ENCODE measurements at places on chromosomes 11 and 22. TPM values are rescaled to one million over a fixed set of nuclear protein-coding genes. Genes with fewer than 3 reads are reported as not detected.

- no peak for DNase-seq
Measured at GRCh38 chr22:49097171-49097925, 730.3 kb downstream of the BRD1 start.

LMO2 gene
- total RNA-seq = 56.4 TPM

LBHD1 gene
- total RNA-seq = 11.1 TPM

GRIA4 gene
- total RNA-seq = not detected

DNA sequence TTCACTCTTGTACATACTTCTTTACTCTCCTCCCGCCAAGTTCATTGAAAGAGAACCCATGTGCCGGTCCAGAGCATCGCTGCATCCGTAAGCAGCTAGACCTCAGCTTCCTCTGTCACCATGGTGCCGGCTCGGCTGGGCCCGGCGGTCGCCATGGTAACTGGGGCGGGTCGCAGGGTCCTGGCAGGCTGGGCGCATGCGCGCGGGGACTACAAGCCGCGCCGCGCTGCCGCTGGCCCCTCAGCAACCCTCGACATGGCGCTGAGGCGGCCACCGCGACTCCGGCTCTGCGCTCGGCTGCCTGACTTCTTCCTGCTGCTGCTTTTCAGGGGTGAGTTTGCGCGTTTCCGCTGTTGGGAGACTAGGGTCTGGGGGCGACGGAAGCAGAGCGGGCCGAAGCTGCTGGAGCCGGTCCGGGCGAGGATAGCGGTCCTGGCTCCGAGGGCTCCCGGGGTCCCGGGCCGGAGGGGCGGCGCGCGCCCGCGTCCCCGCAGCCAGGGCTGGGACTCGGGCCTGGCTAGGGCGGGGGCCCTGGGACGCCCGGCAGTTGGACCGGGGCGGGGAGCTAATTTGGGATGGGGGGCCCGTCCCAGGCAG lies at the start of gene JAM3:
JAM3 (plus strand) TSS at position 244 of the 597 bp plus-strand sequence; CDS start at position 256, 12 bp downstream.
- DNase-seq = peak; percentile 87

PLEKHB1 gene
- 35.4 TPM for total RNA-seq
